Stimulated activated CD8-positive, alpha-beta memory T cell treated with anti-CD3 and anti-CD28 coated beads, Interleukin-7, amount 100 ng/mL, for 1 hour (primary cell): ENCODE measurements at places on chromosomes 4 and X.

GRCh38 chr4:169293343-169294176 is 22.8 kb upstream of the SH3RF1 start:
- no peak for DNase-seq

GRCh38 chr4:151455212-151455611 is 46.2 kb downstream of the FHIP1A start:
- DNase-seq = no peak

- no peak for DNase-seq
These were observed 46.5 kb upstream of the RELL1 start for GRCh38 chr4:37732526-37733186.

GRCh38 chr4:25500626-25501316 is 123.7 kb downstream of the ANAPC4 start:
- no peak for DNase-seq

- DNase-seq = no peak
These were observed 100.9 kb upstream of the RADX start for GRCh38 chrX:106510713-106511403.

DNA sequence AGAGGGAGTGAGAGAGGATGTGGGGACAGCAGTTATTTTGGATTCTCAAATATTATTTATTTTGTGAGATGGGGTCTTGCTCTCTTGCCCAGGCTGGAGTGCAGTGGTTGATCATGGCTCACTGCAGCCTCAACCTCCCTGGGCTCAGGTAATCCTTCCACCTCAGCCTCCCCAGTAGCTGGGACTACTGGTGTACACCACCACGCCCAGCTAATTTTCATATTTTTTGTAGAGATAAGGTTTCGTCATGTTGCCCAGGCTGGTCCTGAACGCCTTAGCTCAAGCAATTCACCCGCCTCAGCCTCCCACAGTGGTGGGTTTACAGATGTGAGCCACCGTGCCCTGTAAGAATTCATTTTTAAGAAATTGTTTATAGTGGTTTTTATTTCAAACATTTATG is 61.2 kb downstream of the FHDC1 start:
- no peak for DNase-seq

DNA sequence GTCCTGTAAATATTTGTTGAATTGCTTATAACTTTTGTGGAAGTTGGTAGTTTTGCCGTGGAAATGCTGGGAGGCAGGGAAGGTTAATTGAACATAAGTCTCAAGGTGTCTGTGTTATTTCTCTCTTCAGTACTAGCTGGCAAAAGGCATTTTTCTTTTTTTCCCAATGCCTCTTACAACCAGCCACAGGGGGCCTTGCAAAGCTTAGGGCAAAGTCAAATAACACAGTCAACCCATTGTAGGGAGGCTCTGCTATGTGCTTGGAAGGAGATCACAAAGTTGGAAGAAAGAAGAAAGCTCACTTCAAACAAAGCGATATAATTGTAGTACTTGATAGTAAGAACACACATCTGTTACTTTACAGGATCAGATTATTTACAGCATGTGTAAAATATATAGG is 802.6 kb downstream of the PDHA2 start:
- DNase-seq = no peak

DNA sequence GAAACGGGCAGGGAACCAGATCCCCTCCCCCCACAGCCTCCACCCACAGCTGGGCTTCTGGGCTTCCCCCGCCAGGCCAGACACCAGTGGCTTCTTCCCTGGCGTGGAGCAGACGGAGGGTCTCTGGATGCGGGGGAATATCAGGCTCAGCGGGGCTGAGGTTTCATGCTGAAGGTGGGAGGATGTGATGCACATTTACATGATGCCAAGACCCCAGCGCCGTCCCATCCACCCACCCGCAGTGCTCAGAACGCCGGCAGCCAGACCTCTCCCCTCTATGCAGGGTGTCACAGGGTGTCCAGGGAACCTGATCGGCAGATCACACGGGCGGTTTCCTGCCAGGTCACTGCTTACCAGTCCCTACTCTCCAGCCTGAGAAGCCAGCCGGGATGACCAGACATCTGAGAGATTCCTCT is 12.8 kb upstream of the TNIP2 start:
- DNase-seq = no peak

- DNase-seq = no peak
These were observed 137.5 kb downstream of the CPE start for GRCh38 chr4:165516281-165516833.

- DNase-seq = no peak
These were observed 46.8 kb downstream of the CRLF2 start for GRCh38 chrX:1165535-1166196.

DNA sequence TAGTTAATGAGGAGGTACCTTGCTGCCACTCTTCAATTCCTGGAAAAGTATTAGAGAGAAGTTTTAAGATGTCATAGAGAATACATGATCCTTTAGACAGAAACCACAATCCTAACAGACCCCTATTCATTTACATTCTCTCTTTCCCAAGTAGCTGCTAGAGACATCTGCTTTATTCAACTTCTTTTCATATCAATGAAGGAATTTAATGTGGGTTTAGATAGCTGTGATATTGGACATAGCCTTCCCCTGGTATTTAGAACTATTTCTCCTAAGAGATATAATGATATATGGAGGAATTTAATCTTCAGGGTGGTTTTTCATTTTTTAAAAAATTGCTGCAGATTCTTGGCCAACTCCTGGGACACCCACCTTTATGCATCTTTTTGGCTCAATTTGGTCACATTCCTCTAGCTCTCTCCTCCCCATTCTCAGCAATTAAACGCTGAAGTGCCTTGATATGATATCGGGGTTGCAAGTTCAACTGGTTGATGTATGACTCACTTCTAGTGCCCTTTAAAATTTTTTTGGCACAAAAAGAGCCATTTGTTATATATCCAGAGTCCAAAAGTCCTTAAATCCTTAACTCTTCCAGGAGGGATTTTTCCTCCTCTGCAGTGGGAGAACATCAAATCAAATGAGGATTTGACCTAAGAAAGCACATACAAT is 57.6 kb downstream of the DOCK11 start:
- no peak for DNase-seq

DNA sequence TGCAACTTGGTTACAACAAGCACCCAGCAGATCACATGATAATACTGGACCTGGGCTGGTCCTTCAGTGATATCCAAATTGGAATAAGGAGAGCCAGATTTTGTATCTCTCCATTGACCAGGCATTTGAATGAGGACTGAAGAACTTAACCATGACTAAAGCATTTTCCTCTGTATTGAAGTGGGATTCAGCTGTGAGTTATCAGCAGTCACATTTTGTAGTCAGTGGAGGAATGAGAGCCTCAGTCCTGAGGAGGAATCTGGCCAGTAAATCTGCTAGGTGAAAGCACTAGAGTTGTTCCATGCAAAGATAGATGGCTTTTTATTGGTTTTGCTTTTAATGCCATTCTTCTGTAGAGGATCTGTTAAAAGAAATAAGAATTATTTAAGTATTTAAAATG is 1506.0 kb downstream of the PCDH7 start:
- no peak for DNase-seq

- DNase-seq = no peak
These were observed 175.0 kb downstream of the ANTXR2 start for GRCh38 chr4:79898055-79898454.

DNA sequence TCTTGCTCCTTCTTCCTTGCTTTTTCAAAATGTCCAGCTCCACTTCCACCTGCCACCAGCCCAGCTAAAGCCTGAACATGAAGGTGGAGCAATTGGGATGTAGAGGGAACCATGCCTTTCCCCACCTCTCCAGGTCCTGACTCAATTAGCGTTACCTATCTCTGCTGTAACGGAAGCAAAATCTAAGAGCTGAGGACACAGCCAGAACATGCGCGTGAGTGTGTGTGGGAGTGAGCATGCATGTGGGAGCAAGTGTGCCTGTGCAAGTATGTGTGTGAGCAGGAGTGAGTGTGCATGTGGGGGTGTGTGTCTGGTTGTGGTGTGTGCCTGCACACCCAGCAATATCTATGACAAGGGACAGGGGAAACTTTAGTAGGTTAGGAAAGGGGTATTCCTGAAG is 364.5 kb downstream of the MID1IP1 start:
- DNase-seq = no peak

- DNase-seq = no peak
These were observed 197.6 kb upstream of the FAM9B start for GRCh38 chrX:9231491-9231890.

DNA sequence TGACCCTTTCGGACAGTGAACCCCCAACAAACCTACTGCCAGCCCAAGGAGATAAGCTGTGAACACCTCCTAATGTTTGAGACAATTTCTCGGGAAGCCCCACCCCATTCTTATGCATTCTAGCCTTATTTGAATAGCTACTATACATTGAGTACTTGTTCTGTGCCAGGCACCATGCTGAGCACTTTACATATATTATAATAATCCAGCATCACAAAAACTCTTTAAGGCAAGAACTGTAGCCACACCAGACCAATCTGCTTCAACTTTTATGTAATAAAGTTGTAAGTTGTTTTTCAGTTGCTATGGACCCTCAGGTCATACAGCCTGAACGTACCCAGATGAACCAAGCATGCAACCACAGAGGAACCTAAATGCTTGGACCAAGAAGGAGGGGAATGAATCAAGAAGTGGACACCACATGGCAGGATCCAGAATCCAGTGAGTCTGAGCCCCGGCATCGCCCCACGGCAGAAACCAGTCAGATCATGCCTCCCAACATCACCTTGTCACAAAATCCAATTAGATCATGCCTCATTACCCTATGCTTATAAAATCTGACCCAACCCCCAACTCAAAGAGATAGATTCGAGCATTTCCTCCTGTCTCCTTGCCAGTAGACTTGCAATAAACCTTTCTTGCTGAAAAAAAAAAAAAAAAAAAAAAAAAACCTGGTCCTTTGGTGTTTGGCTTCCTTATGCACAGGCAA is 225.0 kb downstream of the QDPR start:
- DNase-seq = no peak

GRCh38 chrX:15812192-15812938 is 22.1 kb downstream of the ZRSR2 start:
- DNase-seq = no peak

DNA sequence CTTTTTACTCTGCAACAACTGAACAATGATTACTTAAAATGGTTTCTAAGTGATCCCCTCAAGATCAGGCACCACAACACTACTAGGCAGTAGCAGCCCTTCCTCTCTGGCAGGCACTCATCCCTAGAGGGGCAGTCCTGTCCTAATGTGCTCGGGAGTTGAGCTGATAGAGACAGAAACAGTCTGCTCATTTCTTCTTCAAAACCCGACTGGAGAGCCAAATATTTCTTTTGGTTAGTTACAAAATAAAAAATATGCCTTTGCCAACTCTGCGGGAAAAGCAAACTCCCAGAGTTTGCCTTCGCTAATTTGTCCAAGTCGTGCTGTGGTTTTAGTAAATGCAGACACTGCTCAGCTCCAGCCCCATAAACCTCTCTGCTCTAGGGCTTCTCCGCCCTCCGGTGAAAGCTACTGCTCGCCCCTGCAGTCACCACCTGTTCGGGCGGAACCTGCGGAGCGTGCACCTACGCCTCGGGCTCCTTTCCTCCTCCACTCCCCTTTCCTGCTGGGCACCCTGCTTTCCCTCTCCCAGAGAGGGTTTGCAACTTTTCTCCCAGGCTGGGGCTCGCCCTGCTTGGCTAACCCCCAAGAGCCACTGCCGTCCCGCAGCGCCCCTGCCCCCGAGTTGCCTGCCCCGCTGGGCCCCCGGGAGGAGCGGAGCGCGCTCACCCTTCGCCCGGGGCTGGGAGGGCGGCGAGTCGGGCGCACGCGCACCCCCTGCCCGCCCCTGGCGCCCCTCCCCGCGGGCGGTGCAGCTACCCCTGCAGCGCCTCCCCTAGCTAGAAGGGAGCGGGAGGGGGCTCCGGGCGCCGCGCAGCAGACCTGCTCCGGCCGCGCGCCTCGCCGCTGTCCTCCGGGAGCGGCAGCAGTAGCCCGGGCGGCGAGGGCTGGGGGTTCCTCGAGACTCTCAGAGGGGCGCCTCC is at the start of gene NPNT:
TSS of gene NPNT (plus strand) at position 812 of the 923 bp plus-strand sequence. CDS start 182 bp downstream, outside the sequence.
- DNase-seq = no peak

GRCh38 chr4:2646396-2647149 is 109.6 kb downstream of the TNIP2 start:
- DNase-seq = no peak

GRCh38 chr4:141643557-141643956 is 7.2 kb downstream of the IL15 start:
- no peak for DNase-seq

DNA sequence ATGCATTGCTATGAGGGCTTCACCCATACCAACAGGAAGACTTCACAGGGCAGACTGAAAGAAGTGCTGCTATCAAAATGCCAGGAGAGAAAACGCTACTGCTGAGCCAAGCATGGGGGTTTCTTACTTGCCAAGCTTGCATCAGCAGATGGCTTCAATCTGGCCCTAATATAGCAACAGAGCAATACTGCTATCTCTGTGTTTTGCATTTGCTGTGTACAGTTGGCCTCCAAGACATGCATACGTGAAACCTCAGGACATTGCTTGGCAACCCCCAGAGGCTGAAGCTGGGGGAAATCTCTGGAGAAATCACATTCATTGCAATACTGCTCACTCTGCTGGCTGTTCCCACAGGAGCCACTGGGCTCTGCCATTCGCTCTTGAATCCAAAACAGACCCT is 127.2 kb upstream of the GPC4 start:
- DNase-seq = no peak

DNA sequence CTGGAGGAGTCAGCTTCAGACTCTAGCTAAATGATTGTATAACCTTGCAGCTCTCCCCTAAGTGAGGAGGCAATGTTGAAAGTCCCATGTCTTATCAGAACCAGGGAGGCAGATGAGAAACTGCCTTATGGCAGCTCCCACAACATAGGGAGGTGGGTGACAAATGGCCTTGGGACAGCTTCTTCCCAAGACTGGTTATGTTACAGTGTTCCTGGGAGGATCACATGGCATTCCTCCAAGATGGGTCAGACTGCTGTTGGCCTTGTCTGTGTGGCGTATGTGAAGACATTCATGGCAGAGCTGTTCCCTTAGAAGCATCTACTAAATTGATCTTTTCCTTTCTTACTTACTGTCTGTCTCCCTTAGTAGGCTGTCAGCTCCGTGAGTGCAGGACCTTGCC is 42.0 kb downstream of the HPRT1 start:
- DNase-seq = no peak

DNA sequence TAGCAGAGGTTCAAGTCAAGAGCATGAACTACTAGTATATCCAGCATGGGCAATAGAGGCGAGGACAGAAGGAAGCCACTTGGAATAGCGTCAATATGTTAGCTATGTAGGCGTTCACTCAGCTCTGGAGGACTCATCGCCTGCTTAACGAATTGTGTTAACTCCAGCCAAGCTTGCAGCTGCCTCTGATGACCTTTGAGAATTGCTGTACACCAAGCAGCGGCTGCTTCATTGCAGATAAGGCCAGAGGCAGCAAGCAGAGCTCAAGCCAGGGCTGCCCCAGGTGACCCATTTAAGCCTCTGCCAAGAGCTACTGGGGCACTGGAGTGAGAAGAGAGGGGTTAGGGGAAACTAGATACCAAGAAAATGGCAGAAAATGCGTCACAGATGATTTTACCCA is 160.2 kb upstream of the IGFBP7 start:
- no peak for DNase-seq

DNA sequence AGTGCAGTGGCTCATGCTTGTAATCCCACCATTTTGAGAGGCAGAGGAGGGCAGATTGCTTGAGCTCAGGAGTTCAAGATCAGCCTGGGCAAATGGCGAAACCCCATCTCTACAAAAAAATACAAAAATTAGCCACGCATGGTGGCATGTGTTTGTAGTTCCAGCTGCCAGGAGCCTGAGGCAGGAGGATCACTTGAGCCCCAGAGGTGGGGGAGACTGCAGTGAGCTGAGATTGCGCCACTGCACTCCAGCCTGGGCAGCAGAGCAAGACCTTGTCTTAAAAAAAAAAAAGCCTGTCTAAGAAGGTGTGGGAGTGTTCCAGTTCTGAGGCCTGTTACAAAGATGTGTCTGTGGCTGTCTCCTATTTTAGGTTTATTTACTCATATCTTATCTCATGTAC is 38.0 kb downstream of the PI4K2B start:
- no peak for DNase-seq

- no peak for DNase-seq
These were observed 431.6 kb downstream of the INPP4B start for GRCh38 chr4:142414366-142414990.
